AG08395 (cell line): ENCODE measurements at places on chromosomes 1 and 21.

DNA sequence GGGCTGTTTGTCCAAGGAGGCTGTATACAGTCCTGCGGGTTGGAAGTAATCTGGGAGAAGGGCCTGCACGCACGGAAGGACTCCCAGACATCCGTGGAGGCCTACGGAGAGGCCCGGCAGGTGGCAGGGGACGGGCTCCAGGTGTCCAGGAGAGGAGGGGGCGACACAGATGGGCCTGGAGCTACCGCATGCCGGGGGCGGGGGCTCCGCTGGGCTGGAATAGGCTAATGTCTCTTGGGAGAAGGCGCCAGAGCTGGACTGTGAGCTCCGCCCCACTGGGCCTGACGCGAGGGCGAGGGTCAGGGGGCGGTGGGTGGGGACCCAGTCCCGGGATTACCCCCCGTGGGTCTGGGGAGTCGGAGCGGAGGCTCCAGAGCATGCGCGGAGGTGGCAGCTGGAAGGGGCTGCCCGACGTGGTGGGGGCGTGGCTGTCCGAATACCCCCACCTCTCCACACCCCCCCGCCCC is 659 bp downstream of the AGO1 start:
- DNase-seq: peak; percentile 57

- DNase-seq: peak; percentile 88
Measured at GRCh38 chr1:25566730-25567341, 23.4 kb downstream of the LDLRAP1 start.

DNA sequence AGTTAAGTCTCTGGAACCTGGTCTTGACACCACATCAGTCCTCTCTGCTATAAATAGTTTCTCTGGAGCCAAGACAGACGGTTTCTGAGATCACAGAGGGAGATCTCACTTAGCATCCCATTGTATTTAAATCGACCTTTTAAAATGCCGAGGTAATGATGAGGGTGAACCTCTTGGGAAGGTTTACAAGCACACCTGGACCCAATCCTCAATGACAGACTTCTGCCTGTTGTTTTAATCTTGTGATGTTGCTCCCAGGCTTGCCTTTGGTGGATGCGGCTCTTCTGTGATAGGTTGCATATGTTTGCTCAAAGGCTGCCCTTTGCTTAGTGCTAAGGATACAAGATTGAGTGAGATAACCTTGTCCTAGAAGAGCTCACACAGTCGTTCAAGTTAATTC is 104.6 kb upstream of the L1TD1 start:
- no peak for DNase-seq

DNA sequence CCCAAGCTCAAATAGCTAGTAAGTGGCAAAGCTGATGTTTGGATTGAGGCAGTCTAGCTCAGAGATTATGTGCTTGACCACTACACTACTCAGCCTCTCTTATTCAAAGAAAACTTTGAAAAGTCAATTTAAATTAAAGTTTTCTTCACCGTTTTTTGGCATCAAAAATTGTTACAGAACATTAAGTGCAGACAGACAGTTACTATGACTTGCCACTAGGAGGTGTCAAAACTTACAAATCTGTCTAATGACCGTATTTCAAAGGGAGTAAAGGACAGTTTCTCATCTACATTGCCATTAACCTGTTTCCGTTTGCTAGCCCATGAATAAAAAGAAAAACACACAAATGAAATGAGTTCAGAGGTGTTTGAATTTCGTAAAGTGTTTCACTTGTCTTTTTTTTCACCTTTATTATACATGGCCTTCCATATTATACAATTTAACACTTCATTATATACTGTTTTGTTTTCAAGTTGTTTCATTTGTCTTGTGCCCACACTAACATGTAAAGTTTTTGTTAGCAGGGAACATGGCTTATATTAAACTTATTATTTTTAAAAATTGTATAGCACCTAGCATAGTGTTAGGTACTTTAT is 57.4 kb upstream of the MTF2 start:
- peak; percentile 57 for DNase-seq

GRCh38 chr1:237509748-237510147 is 381.0 kb downstream of the ZP4 start:
- no peak for DNase-seq

- no peak for DNase-seq
Measured at GRCh38 chr1:164720440-164721227, 161.7 kb downstream of the PBX1 start.

DNA sequence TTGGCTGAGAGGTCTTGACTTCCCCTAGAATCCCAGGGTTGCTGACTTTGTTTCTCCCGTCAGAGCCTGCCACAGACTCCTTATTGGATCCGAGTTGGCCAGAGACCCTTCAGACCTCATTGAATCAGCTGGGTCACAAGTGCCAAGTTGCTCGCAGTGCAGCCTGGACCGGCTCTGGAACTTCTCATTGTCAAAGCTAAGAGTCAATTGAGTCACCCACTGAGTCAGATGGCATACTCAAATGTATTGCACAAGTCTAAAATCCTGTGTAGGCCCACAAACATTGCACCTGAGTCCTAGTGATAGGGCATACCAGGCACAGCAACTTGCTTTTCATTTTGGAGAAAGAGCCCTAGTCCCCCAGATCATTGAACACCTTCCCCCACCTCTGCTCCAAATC is 20.4 kb upstream of the SCAF4 start:
- DNase-seq: peak; percentile 48

DNA sequence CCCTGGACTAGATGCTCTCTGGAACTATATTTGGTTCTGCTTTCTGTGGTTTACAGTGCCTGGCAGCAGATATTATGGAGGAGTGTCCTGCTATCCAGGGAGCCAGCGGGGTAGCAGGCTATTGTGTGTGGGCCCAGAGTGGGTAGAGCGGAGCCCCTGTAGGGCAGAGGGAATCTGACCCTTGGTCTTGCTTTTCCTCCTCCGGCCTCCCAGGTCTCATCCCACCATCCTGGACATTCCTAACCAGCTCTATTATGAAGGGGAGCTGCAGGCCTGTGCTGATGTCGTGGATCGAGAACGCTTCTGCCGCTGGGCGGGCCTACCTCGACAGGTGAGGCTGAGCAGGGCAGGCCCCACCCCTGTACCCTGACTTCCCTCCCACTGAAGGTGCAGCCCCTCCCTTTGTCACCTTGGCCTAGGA is 9.1 kb downstream of the RHOC start:
- no peak for DNase-seq

- DNase-seq: no peak
Measured at GRCh38 chr1:29653034-29653810, 416.9 kb downstream of the PTPRU start.

DNA sequence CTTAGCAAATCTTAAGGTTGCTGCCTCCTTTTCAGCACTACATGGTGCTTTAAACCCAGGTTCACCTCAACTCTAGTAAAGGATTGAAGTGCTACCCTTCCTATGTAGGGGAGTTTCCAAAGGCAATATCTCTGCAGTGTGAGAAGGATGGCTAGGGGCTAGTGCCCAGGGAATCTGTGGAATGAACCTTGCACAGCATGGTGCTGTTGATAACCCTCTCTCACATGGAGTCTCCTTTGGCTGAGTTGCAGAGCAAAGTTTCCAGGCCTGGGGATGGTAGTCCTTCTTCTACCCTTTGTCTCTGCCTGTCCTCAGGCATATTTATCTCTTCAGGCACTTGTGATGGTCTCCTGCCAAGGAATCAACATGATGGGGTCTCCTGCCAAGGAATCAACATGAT is 59.4 kb downstream of the AXDND1 start:
- DNase-seq: no peak

DNA sequence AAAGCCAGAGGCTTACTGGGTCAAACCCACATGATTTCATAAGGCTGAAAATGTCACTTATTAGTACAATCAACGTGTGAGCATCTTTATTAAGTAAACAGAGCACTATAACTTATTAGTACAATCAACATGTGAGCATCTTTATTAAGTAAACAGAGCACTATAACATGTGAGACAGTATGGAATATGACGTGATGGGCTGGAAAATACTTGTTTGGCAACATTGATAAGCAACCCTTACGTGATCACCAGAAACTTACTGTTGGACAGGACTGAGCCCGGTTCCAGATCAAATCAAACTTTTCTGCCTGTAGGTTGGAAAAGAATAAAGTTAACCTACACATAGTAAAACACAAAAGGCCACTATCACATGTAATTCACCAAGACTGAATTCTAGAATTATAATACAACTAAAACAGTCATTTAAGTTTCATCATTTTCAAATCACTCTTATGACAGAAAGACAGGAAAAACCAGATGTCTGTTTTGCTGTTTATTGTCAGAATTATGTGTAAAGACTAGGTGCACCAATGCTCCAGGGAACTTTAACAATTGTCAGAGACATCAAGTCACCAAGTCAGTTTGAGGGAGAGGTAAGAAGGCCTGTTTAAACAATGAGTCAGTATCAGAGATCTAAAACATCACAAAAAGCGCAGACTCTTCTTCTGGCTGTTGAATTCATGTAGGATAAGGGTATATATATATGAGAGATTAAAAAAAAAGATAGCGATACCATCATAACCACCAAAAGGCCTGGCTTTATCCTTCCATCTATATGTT is 15.7 kb downstream of the ATPAF1 start:
- no peak for DNase-seq

GRCh38 chr1:65231718-65232330 is 77.5 kb upstream of the DNAJC6 start:
- DNase-seq: no peak

- no peak for DNase-seq
Measured at GRCh38 chr1:54582566-54583306, 34.7 kb downstream of the ACOT11 start.

DNA sequence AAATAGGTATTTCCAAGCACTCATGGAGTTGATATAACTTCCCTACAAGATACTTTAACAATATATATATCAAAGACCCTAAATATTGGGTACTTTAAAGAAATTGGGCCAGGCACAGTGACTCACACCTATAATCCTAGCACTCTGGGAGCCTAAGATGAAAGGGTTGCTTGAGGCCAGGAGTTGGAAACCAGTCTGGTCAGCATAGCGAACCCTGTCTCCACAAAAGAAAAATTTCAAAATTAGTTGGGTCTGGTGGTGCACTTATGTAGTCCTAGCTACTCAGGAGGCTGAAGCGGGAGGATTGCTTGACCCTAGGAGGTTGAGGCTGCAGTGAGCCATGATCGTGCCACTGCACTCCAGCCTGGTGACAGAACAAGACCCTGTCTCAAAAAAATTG is 393.9 kb upstream of the DEPDC1 start:
- DNase-seq: no peak

GRCh38 chr1:112520166-112520565 is 11.4 kb downstream of the WNT2B start:
- DNase-seq: no peak

- DNase-seq: no peak
Measured at GRCh38 chr1:216453777-216454176, 30.5 kb upstream of the USH2A start.

DNA sequence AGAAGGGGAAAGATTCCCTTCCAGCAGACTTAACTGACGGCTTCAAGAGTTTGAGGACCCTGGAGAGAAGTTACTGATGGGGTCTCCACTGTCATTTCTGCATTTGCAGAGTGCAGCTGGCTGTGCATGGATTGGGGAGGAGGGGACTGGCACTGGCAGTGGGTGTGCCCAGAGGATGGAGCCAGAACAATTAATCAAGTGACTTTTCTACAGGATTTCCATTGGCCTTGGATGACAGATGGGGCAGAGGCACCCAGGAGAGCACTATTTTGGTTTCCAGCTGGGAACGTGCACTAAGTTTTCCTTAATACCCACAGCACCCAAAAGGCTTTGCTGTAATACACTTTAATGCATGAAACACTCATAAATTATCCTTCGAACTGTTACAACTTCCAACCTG is 1.3 kb downstream of the NGF start:
- DNase-seq: peak; percentile 40

DNA sequence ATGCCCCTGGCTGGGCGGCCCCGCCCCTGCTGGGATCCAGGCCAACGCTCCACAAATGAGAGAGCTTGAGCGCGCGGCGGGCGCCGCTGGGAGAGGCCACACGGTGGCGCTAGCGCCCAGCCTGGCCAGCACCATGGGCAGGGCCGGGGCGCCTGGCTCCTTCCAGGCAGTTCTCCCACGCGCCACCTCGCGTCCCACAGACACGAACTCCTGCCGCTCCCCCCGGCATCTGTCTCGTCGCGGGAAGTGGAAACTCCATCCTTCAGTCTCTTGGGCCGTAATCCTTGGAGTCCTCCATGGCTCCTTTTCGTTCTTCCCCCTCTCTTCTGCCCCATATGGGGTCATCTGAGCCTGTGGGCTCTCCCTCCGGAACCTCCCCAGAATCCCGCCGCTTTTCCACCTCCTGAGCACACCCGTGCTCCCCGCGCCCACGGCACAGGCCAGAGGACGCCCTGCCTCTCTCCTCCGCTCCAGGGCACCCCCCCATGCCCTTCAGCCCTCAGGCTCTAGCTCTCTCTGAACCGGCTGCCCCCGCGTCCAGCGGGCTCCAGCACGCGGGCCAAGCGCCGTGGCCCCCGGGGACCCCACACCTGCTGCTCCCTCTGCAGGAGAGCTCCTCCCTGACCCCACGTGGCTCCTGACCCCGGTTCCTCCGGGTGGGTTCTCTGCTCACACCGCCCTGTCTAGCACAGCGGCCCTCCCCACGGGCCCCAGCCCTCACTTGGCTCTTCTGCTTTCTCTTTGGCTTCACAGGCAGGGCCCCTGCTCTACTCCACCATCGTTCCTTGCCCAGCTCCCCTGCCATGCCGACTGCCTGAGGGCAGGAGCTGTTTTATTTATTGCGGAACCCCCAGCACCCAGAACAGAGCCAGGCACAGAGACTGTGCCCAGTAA is 31.9 kb upstream of the EDN2 start:
- DNase-seq: peak; percentile 97

- no peak for DNase-seq
Measured at GRCh38 chr1:231248778-231249177, 7.8 kb downstream of the GNPAT start.

DNA sequence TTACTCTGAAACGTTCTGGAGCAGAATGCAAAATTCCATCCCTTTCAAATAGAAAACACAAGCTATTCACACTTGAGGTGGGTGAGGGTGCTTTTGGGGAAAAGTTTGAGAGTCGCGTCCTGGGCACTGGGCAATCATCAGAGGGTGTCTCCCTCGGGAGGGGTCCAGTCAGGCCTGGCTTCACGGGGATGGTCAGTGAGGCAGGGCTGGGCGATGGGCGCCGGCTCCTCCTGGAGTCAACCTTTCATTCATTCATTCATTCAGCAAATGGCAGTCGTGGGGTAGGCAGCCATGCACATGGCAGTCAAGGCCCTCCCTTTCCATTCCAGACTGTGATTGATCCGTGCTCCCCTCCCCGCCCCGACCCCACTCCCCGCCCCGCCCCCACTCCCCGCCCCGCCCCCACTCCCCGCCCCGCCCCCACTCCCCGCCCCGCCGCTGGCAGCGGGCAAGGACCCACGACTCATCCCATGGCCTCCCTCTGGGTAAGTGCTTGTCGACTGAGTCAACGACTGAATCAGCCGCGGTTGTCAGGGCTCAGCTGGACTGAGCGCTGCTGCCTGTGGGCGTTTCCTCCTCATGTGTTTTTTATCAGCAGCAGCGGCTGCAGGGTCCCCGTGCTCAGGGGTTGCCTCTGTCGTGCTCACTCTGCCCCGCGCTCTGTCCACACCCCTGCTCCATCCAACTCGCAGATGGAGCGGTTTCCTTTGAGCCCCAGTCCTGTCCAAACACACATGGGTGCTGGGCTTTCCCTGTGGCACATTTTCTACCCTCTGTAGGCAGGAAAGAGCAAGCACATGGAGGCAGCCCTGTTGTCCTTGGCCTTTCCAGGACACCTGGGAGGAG is 12.5 kb upstream of the SPSB1 start:
- DNase-seq: peak; percentile 98
